Fibroblast of skin of abdomen (primary cell): ENCODE measurements at places on chromosomes 11 and 22.
A peak's percentile ranks its signal among the peaks of the same experiment; 100 is the strongest.

- DNase-seq, result no peak
Observed at GRCh38 chr11:114180301-114181055, 115.7 kb upstream of the NNMT start.

GRCh38 chr11:116185551-116185950 is 587.2 kb downstream of the BUD13 start:
- no peak for DNase-seq

- DNase-seq, result no peak
Observed at GRCh38 chr11:123384116-123384515, 46.0 kb upstream of the GRAMD1B start.

- no peak for DNase-seq
Observed at GRCh38 chr22:46914916-46915894, 152.8 kb downstream of the TBC1D22A start.

GRCh38 chr11:74485868-74486267 is 7.7 kb downstream of the LIPT2 start:
- no peak for DNase-seq

DNA sequence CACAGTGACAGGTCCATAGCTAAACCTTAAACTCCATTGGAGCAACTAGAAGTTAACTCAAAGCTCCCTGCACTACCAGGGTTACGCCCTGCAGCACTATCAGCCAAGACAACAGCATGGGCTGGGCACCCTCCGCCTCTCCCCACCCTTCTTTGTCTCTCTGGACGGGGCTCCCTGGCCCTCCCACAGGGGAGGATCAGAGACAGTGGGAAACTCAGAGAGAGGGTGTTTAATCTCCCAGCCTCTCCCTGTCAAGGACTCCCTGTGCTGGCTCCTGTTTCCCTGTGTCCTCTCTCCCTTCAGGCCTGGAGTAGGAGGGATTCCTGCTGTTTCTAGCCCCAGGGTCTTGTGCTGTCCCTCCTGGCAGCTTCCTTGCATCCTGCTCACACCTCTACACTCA is 56.9 kb upstream of the CSNK2A3 start:
- no peak for DNase-seq

DNA sequence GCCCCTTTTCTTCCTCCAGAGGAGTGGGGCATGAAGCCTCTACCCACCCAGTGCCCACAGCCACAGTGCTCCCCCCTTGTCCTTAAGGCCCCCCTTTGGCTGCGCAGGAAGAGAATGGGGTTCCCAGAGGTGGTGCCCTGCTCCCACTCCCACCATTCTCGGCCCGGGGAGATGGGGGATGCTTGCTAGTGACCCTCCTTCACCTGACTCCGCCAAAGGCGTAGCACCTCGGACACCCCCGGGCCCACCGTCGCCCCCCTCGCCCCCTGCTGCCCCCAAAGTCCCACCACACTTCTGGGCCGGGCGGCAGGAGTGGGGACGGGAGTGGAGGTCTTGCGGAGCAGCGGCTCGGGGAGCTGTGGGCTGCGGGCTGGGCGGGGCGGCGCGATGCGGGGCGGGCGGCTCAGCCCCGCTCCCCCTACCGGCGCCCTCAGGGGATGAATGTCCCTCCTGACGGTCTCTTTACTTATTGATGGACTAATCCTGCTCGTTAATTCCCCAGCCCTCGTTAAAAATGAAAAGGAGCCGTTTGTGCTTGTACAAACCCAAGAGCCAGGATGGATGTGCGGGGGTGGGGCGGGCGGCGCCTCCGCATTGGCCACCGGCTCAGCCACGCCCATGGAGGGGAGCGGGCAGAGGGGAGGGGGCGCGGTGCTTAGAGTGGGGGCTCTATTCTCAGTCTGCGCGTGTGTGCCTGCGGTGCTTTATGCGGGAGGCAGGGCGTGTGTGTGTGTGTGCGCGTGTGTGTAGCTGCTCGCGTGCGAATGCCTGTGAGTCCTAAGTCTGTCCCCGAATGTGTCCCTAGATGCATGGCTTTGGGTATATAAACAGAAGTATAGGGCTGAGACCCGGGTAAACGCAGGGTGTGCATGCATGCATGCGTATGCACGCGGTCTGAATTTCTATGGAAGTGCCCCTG is 25.6 kb downstream of the SYT7 start:
- DNase-seq, result no peak

GRCh38 chr11:105975128-105975527 is 46.9 kb downstream of the MSANTD4 start:
- DNase-seq, result peak; percentile 17

GRCh38 chr22:33883961-33884808 is 36.1 kb downstream of the LARGE1 start:
- no peak for DNase-seq

DNA sequence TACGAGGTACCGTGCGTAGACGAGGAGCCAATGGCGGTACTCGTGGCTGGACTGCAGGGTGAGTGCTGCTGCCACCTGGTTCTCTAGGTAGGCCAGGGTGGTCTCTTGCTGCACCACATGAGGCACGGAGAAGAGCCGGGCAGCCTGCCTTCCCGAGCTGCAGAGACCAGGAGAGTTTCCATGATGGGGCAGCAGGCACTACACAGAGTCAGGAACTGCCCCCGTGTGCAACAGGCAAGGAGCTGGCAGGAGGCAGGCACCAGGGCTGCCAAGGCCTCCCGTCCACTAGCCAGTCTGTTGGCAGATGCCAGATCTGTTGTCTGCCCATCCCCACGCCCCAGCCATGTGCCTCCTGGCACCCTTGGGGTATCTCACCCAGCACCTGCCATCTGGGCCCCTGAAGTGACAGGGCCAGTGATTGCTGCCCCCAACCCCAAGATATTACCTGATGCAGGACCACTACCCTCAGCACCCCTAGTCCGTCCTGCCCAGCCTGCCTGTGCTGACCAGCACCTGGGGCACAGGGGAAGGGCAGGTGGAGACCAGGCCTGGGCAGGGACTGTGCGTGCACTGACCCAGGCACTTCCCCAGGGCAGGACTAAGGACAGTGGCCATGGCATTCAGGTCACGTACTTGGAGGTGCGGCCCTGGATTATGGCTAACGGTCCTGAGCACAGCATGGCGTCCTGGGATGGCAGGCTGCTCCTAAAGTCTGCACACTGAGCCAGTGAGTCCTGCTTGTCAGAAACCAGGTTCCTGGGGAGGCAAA is 62.0 kb upstream of the CLTCL1 start:
- no peak for DNase-seq

DNA sequence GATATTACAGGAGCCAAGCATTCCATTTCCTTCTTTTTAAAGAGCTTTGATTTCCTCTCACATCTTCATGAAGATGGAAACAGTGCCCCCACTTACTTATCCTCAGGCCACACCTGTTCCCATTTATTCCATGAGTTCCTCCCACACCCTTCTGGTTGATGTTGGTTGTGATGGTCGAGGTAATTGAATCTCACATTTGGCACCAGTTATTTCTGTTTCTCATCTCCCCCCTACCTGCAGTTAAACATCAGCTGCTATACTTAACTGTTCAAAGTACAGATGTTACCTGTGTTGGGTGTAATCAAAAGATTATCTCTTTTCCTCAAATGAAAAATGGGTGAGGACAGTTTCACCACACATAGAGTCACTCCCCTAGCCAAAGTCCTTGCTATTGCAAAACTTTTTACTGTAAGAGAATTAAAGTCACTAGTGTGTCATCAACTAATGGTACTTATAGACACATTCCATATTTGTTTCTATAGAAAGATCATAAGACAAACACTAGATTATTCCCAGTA is 1.9 kb downstream of the TMEM45B start:
- DNase-seq, result no peak

GRCh38 chr11:62600367-62601121 is 1.1 kb downstream of the MTA2 start:
- DNase-seq, result no peak

DNA sequence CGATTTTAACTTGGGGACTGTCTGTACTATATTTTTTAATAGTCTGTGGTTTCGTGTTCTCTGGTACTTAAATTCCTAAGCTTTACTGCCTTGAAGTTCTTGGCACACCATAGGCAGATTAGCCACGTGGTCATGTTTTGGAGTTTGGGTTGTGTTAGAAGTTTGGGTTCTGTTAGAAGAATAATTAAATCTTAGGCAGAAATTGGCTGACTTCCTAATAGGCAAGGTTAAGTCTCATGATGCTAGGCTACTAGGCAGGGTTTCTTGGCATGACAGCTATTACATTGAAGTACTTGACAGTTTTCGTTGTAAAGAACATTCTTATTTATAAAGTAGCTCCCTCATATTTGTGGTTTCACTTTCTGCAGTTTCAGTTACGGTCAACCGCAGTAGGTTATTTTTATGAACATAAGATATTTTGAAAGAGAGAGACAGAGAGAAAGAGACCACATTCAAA is 30.0 kb upstream of the MMP7 start:
- DNase-seq, result peak; percentile 62

DNA sequence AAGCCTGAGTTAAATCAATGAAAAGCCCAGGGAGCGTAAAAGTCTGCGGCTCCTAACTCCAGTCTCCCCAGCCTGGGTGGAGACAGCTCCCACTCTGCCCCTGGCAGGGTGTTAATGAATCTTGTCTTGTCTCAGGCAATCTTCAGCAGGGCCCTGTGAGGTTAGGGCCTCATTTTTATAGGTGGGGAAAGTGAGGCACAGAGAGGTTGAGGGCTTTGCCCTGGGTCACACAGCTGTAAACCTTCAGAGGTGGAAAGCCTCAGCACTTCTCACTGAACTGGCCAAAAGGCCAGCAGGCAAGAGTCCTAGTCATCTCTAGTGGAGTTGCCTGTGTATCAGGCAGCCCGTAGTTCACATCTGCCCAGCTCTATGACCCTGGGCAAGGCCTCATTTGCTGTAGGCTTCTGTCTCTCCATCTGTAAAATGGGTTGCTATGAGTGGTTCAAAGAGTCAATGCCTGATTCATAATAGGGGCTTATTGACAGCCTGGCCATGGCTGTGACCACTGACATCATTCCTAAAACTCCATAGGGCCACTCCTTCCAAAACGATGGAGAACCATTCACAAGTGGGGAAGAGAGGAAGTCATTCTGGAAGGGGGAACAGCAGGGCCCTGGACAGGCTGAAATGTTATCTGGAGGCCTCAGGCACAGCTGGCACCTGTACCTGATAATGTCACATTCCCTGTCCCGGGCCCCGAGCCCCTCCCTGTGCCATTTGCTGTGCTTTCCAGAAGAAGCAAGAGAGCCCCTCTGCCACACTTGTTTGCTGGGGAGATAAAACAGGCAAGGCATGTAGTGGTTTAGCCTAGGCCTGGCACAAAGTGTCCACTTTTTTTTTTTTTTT is 6.0 kb downstream of the CBX7 start:
- DNase-seq, result no peak

GRCh38 chr11:117554601-117555333 is 227.1 kb downstream of the CEP164 start:
- DNase-seq, result no peak

DNA sequence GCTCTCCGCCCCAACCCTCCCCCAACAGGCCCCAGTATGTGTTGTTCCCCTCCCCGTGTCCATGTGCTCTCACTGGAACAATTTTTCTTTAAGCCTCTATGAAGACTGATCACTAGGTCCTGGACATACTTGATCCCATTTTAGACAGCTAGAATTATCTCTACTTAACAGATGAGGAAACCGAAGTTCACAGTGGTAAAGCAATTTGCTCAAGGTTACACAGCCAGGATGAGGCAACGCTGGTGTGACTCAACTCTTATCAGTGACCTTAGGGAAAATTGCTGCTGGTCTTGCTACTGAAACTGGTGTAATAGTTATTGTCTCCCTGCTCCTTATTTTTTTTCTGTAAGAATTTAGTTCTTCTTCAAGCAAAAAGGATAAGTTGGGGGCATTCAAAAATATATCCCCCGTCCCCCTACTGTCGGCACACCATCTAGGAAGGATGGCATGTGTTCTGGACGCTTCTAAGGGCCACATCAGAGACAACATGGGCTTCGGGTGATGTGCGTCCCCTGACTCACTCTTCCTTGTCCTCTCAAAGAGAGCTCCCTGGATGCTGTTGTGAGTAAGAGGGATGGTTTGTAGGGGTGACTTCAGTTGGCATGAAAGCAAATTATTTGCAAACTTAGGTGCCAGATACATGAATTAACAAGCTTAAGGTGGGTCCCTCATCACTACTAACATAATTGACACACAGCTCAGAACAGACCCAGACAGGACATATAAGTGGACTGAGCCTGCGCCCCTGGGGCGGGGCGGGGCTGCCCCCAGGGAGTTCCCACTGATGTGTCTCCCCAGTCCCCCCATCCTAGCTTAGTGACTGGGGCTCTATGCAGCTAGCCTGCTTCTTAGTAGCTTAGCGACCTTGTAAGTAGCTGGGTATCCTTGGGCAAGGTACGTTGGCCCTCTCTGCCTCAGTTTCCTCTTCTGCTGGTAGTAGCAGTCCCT is 23.6 kb upstream of the ALX4 start:
- DNase-seq, result no peak

- DNase-seq, result no peak
Observed at GRCh38 chr11:69333879-69334278, 39.9 kb downstream of the MYEOV start.

DNA sequence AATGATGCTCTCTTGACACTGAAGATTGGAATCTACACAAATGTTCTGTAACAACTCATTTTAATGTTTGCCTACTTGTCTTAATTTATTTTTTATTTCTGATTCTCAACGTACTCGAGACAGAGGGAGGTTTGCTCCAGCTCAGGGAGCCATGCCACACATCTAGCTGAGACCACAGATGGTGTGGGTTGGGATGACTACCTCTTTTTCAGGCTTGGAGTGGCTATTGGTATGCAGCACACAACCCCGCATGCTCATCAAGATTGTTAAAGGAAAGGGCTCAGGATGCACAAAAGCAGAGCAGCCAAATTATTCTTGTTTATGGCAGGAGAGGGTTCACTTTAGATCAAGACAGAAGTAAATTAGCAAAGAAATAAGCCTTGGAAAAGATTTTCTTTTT is 424.5 kb downstream of the OPCML start:
- DNase-seq, result no peak

DNA sequence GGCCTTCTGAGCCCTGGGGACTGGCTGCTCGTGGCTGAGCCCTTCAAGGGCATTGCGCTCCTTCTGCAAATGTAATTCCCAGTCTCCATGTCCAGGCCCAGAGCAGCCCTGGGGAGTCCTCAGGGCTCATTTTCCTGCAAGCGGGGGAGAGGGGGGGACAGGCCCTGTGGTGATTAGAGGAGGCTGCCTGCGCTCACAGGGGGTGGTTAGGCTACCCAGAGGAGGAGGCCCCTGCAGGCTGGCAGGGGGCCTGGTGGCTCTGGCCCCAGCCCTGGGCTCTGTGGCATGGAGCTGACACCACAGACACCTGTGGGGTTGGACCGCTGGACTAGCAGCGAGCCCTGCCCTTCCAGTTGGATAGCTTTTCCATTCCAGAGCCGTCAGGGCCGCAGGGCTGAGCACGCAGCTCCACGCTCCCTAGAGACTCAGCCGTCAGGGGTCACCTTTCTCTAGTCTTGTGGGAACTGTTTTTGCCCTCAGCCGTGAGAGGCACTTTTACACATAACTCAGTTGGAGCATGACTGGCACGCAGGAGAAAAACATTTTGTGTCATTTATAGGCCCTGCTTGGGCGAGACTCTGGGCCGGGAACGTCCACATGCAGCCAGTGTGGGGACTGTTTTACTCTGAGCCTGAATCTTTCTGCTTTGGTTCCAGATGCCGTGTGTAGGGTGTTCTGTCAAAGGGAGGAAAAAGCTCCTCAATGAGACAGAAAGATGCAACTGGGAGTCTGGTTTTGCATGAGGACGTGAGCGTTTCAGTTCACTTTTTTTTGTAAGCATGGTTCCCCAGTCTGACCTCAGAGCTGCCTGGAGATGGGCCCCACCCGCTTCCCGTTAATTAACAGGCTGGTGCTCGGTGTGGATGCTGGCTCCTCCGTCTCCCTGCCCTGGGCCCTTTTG is 58.1 kb downstream of the LRP5 start:
- DNase-seq, result no peak
